ENCODE measurements at places on chromosomes 4 and X.

GRCh38 chrX:56744996-56745395 lies 16.0 kb downstream of the NBDY start:
- no peak for DNase-seq

GRCh38 chr4:52263607-52264006 lies 212.5 kb downstream of the SPATA18 start:
- no peak for DNase-seq

DNA sequence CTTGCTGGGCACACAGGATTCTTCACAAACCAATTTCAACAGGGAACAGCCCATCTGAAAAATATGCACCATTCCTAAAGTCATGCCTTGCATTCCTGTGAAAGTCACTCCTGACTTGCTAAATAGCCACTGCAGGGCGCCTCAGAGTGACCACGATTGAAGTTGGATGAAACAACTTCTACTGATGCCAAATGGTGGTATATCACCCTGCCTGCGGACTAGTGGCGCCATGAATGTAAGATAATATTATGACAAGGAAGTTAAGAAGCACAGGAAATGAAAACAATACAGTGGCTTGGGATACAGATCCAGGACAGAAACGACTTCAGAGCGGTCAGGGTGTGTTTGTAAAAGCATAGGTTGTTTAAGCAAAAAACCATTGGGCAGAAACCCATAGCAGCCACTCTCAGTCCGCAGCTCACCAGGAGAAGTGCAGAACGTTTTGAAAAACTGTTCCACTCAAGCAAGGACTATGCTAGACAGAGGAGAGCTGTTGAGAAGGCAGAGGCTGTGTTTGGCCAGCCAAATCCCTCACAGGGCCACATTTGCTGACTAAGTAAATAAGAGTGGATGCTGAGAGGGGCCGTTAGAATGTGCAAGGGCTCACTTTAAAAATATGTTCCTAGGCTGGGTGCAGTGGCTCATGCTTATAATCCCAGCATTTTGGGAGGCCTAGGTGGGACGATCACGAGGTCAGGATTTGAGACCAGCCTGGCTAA lies 250.4 kb downstream of the PTTG2 start:
- no peak for DNase-seq

DNA sequence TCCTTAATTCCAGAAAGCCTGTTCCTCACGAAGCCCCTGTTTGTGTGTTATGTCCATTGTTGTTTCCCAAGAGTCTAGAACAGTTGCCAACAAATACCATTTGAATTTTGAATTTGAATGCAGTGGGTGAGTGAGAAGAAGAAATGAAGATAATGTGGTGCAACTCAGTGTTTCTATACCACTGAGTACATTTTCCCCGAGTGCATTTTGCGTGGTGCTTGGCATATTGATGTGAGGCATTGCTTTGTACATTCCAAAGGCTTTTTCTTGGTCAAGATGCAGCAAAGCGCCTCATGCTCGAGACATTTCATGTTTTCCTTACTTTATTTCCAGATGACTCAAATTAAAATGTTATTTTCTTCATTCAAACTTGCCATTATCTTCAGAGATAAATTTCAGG lies 253.1 kb upstream of the RPS6KA3 start:
- DNase-seq: no peak

DNA sequence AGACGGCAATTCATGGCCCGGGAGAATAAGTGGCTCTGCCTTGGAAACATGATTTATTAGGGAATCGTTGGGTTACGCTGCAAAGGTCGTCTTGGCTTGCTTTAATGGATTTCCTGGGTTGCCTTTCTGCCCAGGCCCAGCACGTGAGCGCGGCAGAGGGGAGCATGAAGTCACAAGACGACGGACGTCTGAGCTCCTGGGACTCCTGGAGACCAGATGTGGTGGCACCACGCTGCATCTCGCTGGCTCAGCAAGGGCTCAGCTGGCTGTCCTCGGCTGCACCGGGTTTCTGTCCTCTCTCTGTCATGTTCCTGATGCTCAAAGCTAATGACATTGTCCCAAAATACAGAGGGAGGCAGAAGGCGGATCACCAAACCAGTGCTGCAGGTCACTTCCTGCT lies 61.2 kb downstream of the C4orf50 start:
- DNase-seq: no peak

DNA sequence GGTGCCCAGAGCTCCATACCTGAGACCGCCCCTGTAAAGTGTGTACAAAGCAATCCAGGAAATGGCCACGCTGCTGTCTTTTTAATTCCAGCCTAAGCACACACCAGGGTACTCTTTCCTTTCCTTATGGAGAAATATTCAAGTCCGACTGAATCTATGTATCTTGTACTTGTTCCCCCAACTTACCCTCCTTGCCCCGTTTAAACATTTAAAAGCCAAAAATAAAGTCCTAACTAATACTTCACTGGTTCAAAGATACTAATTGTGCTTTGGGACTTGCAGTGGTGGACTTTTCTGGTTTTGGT lies 731 bp upstream of the AMMECR1 start:
- no peak for DNase-seq

GRCh38 chr4:53547983-53548382 lies 43.3 kb downstream of the LNX1 start:
- no peak for DNase-seq

DNA sequence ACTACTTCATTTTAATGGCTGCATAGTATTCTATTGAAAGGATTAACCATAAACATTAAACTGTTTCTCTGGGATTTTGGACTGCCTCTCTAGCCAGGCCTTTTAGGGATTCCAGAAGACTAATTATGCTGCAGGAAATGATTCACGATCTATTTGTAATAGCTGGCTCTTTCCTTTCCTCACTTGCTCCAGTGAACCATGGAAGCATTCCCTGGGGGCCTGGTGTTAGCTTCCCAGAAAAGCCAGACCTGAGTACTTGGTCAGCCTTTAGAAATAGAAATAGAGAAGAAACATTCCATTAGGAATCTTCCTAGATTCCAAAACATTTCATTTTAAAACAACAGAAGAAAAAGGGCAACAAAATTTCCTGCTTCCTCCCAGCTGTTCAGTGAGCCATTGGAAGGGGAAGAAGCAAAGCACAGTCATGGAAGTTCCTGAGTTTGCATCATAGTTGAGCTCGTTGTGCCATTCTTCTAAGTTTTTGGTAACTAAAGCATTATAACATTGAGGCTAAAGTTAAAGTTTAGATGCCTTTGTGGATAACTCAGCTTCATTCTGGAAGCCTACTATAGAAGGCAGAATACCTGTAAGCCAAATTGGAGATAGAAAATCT lies 83.5 kb downstream of the NPNT start:
- no peak for DNase-seq

- DNase-seq: no peak
Observed at GRCh38 chr4:53240573-53240972, 125.3 kb downstream of the SCFD2 start.

GRCh38 chrX:107669261-107669660 lies 41.0 kb downstream of the PRPS1 start:
- DNase-seq: no peak

DNA sequence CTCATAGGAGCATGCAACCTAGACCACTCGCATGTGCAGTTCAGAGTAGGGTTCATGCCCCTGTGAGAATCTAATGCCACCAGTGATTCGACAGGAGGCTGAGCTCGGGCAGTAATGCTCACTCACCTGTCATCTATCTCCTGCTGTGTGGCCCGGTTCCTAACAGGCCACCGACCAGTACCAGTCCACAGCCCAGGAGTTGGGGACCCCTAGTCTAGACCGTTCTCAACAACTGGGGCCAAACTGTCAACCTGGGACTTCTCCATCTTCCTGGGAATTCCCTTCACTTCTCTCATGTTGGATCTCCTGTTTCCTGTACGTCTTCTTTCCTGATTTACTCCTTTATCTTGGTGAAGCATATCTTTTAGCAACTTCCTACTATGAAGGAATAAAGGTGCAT lies 79.4 kb upstream of the HELT start:
- no peak for DNase-seq

- no peak for DNase-seq
Observed at GRCh38 chr4:38082021-38082420, 121.8 kb downstream of the PTTG2 start.

GRCh38 chrX:55169782-55170181 lies 50.4 kb upstream of the PAGE5 start:
- no peak for DNase-seq

DNA sequence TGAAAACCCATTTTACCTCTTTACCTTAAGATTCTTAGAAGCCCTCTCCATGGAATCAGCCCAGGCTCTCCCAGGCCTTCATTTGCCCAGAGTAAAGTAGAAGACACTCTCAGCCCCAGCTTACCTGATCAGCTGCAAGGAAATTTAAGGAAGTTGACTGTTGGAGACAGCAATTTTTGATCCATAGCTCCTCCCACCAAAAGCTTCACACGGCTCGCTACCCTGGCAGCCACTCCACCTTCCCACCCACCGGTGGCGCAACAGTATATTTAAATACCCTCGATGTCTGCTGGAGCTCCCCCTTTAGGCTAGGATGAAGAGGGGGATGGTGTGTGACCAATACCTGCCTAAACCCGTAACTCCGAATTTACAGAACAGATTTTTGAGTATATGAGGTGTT lies 75.4 kb downstream of the MBNL3 start:
- DNase-seq: no peak

DNA sequence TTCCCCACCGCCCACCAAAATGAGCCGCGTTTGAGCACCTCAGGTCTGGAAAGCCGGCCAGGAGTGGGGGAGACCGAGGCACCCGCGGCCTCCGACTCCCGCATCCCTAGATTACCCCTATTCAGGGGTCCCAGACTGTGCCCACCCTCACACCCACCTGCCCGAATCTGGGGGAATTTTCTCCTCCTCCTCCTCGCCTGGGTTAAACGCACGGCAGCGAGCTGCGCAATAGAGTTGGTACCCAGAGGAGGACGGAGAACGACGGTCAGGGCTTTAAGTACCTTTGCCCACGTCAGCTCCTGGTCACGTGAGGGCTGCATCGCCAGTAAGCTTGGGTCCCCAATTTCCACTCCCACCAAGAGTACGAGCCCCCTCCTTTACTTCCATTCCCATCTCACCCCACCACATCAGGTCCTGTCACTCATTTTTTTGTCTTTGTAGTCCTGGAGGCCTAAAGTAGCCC lies at the start of gene ARMCX2:
Gene ARMCX2 (minus strand): TSS at position 250 of the 463 bp plus-strand sequence. CDS start 2,262 bp downstream, outside the sequence.
- DNase-seq: no peak

DNA sequence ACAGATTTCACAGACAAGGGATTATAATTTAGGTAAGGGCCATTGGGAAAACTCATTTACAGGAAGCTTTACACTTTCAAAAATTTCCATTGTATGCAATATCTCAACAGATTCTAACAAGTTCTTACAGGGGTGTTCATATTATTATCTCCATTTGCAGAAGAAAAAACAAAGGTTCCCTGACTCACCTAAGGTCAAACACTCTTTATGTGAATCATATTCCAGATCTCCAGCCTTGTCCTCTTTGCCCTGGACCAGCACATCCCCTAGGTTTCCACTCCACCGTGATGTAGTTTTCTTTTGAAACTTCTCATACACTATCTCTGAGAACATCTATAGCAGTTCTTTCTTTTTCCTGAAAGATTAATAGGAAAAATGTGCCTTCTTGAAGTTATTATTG lies 96.4 kb upstream of the HS3ST1 start:
- no peak for DNase-seq

DNA sequence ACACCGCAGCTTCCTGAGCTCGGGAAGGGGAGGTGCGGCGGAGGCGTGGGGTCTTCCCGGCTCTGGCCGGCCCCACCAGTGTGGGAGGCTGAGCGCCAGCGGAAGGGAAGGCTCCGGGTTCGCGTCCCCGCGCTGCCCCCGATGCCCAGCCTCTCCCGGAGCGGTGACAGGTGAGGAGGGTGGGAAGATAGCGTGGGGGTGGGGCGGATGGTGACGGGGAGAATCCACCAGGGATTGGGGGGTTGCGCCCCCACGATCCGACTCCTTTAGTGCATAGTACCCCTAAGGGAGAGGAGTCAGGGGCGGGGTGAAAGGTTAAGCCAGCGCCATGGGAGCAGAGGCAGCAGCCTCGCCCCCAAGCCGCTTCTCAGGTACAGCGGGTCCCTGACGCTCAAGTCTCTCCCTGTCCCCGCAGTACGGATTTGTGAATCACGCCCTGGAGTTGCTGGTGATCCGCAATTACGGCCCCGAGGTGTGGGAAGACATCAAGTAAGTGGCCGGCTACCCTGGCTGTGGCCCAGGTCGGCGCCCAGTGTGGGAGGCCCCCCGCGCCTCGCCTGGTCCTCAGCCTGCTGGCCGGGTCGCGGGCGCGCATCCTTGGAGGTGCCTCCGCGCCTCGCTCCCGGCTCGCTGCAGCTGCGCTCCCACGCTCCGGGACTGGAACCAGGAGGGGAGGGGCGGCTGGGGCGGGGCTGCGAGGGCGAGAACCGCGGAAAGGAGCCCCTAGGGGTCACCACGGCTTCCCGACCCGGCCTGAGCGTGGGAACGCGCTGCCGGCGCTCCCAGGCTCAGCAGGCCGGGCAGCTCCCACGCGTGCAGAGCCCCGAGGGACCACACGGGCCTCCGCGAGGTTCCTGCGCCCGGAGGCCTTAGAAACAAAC lies 791 bp downstream of the GUCY1B1 start:
- DNase-seq: peak; percentile 18

DNA sequence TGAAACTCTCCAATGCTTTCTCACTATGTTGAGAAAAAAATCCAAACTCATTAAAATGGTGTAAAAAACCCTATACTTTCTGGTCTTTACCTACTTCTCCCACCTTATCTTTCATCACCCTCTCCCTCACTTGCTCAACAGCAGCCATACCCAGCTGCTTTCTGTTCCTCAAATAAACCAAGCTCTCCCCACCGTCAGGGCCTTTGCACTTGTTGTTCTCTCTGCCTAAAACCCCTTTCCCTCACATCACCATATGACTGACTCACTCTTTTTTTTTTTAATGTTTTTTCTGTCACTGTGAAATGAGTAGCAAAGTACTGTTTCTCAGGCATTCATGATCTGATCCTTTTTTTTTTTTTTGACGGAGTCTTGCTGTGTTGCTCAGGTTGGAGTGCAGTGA lies 122.3 kb upstream of the TMEM164 start:
- no peak for DNase-seq

DNA sequence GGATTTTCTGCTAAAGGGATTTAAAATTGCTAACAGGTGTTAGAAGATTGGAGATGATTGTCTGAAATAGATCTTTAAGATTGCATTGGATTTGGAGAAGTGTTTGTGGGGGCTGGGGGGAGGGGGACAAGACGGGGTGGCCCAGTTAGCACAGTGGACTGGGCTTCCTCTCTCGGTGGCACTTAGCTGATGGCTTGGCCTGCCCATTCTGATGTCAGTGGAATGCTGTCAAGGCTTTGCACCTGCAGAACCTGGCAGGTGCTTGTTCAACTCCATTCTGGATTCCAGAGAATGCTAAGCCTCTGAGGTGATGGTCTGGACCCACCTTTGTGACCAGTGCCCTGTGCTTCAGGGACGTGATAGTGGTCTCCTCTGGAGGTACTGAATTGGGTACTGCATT lies 43.7 kb downstream of the ADD1 start:
- no peak for DNase-seq

- no peak for DNase-seq
Observed at GRCh38 chr4:165972747-165973146, 99.7 kb downstream of the TLL1 start.

DNA sequence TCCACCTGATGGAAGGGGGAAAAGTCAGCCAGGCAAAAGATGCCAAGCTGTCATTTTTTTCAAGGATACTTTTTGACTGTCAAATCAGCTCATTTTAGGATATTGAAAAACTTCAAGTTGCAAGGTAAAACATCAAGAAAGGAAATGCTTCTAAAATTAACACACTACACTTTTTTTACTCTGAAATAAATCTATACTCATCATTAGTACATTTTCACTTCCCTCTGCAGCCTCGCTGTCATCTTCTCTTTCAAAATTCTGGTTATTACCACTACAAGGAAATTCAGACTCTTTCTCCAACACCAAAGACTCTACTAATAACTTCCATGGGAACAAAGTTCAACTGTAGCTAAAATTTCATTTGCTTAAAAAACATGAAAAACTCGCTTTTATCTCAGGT lies 41.6 kb downstream of the APBB2 start:
- DNase-seq: no peak

Measured in PC-9 (cell line).